ENCODE measurements at places on chromosomes 4 and X.

DNA sequence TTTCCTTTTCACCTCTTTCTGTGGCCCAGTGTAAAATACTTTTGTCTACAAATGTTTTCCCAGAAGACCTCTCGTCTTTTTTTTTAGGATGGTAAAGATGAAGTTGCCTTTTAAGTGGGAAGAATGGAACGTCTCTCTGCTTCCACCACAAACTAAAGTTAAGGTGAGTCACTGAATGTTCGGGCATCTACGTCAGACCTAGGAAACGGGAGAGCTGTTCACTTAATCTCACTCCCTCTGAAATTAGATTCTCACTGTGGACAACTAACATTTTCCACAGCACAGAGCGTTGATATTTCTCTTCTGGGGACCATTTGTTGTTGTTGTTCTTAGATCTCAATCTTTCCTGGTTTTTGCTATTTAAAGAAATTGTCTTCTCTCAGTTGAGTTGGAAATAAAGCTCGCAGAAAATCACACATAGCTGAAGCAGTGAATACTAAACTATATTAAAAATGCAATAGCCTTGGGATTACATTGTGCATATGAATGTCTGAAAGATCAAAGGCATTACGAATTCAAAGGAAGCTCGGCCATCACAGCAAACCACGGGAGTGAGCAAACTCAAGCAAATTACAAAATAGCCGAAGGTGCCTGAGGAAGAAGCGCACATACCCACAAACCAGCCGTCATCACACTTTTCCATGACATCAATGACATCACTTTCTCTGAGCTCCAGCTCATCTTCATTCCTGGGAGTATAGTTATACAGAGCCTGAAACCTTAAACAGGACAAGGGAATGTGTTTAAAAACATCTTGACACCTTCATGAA is 53.9 kb upstream of the PDLIM3 start:
- DNase-seq: no peak

DNA sequence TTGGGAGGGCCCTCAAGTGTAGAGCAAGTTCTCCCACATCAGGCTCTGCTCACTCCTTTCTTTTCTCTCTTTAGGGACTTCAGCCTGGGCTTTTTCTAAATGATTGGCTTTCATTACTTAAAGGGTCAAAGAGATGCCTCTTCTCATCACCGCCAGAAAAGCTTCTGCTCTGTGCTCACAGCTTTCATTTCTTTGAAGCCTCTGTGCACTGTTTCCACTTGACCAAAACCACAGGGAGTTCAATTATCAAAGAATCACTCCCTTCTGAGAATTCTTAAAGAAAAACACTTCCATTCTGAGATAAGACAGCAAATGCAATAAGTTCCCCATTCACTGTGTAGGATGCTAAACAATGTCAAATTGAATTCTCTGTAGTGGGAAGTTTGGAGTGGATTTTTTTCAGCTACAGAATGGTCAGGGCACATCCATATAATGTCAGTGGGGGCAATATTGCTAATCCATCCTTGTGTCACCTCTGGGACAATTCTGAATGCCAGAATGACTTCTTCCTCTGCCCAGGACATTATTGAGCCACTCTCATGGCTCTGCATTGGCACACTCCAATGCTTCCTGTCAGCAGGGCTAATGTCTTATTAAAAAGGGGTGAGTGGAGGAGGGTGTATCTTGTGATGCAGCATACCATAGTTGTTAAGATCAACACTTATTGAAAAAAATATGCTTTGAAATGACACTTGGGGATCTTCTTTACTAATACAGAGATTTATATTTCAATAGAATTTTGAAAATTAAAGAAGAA is 217.6 kb downstream of the SNCA start:
- no peak for DNase-seq

DNA sequence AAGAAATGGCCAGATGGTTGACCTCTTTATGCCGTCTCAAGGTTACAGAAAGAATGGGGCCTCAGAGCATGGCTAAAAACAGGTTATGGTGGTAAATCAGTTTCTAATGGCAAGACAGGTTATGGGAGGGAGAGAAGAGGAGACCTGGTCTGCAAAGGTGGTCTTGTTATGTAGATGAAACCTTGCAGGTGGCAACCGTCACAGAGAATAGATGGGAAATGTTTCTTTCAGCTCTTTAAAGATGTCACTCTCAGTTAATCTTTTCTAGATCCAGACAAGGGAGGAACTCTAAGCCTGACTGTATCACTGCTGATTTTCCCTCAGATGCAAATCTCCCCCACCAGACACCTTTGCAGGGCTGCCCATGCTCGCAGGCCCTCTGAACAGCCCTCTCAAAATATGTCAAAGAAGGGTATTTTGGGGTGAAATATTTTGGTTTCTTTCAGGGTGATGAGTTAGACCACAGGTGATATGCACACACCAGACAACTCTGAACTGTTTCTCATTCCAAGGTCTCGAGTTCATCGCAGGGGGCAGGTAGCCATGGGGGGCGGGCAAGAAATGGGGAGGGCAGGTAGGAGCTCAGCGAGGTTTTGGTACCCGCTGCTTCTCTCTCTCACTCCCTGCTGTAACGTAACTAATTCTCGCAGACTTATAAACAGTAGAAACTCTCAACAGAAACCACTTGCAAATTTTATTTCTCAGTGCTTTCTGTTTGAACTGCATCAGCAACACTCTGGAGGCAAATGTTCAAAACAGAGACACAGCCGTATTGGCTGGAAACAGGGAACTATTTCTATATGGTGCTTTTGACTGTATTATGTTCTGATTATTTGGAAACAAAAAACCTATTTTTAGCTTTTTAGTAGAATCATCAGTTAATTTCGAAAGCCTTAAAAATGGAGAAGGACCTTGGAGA is 32.4 kb downstream of the CASP3 start:
- DNase-seq: no peak

GRCh38 chr4:74377714-74378113 is 12.8 kb downstream of the EREG start:
- no peak for DNase-seq

DNA sequence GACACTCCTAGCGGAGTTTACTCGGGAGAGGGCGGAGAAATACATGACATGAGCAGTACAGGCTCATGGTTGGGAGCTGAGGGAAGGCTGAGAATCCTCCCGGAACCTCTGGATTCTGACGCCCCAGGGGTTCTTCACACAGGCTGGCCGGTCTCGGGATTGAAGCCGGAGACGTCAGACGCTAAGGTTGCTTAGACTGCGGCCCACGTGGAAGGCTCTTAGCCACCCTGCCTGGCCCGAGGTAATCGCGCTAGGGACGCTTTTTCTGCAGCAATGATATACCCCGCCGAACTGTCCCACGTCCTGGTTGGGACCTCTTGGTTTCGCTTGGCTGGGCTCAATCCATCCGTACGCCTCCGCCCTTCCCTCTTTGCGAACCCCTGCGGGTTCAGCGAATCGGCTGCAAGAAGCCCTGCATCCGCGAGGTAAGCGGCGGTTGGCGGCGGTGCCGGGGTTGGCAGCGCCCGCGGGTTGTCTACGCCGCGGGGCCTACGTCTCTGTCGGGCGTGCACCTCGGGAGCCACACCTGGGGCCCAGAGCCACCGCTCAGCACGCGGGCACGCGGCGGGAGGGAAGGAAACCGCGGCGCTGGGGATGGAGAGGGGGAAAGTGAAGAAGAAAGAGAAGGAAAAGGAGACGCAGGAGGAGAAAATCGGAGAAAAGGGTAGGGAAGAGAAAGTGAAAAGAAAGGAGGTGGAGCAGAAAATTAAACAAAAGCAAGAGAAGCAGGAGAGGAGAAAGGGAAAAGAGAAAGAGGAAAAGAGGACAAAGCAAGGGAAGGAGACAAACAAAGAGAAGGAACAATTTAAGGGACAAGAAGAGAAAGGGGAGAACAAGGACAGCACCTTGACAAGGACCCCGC is at the start of gene ARL9:
ARL9 (plus strand) TSS at position 523 of the 862 bp plus-strand sequence; CDS start at position 595, 72 bp downstream.
- DNase-seq: peak; percentile 28

DNA sequence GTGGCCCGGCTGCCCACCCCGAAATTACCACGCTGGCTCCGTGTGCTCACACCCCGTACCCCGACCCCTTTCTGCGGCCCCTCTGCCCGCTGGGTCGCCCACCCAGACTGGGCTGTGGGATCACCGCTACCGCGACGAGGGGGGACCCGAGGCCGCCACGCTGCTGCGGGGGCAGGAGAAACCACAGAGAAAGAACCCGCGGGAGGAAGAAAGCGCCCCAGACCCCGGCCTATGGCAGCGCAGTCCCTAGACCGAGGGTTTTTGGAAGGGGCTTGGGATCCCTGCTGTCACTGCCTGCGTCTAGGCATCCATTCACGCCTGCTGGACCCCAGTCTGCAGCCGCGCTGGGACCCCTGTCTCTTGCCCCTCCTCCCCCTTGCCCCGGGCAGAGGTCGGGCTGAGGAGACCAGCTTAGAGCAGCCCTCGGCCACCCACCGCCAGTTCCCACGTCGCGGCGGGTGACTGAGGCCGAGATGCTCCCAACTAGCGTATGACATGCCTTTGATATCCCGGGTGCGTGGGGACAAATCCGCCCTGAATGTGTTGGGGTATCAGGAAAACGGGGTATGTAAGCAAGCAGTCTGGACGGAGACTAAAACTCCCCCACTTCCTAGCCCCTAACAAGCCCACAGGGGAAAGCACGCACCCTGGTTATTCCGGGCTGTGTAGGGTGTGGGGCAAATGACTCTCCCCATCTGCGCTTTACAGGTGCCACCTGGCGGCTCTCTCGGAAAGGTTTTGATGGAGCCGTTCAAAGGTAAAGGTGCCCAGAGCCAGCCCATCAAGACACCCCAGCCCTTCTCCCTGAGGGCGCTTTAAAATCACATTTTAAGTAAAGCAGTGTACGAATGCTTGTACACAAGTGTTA is 862 bp upstream of the INPP4B start:
- DNase-seq: peak; percentile 56

DNA sequence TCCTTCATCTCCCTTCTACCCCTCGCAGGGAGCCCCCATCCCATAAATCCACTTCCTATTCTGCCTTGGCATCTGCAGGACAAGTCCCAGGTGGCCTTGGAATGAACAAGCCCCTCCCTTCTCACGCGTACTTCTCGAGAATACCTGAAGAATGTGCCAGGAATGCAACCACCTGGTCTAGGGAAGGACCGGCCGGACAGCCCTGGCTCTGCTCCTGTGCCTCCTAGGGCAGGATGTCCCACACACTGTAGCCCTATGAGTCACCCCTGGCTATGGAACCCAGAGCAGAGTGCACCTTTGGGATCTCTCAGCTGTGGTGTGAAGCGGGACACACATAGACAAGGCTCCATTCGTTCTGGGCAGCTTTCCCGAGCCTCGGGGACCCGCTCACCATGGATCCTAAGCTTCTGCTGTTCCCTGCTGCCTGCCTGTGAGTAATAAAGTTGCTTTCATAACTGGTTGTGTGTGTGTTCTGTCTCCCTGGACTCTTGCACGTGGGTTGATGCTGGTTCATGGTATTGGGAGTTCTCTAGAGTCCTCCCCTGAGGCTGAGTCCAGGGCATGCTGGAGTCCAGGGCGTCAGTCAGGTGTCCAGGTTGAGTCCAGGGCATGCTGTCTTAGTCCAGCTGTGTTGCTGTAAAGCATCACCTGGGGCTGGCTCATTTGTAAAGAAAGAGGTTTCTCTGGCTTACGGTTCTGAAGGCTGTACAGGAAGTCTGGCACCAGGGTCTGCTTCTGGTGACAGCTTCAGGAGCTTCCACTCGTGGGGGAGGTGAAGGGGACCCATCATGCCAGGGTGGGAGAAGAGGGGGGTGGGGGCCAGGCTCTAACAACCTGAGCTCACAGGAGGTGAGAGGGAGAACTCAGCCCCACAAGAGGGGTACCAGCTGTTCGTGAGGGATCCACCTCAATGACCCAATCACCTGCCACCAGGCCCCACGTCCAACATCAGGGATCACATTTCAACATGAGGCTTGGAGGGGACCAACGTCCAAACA is 7.4 kb upstream of the PDE6B start:
- no peak for DNase-seq

DNA sequence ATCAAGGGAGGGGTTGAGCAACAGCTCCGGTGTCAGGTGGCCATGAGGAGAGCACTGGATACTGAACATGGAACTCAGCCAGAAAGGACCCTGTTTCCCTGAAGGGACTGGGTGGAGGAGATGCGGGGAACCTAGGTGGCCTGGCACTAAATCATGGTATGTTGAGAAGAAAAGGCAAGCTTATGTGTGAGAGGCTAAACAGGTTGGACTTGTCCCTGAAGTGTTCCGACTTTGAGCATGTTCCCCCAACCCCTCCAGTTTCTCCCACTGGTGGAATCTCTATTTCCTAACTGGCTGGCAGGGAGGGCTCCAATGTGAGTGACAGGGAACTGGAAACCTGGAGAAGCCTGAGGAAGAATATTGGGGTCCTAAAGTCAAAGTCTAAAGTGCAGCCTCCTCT is 69.5 kb downstream of the PLAC1 start:
- DNase-seq: no peak

DNA sequence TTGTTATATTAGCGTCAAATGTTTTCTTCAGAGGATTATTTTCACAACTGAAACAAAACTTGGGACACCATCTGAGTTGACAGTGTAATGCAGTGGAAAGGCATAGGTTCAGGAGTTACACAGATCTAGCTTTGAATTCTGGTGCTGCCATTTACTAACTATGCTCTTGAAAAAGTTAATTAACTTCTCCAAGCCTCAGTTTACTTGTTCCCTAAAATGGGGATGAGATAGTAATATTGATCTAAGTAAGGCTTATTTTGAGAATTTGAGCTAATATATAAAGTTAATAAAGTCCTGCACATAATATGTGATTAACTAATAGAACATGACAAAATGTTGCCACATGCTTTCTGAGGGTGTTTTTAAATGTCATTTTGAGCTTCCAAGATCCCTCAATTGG is 112.6 kb downstream of the FRAS1 start:
- DNase-seq: no peak

DNA sequence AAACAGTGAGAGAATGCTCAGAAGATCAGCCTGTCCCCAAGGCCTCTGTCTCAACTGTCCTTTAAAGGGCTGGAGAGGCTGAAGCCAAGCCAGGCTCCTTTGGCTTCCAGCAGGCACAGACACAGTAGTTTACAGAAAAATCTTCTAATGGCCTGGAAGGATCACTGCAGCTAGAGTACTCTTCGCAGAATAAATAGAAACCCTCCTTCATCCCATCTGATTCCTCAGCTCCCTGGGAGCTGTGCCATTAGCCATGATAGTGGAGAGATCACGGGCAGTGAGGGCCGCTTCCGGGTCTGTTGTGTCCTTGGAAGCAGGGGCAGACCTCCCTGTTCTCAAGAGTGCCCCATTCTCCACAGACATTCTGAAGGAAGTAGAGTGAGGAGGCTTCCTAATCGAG is 63.1 kb downstream of the CCNI start:
- DNase-seq: no peak

Data from NCI-H1105 treated with DMSO at 0.1 percent for 48 hours (cell line).